ENCODE measurements at places on chromosomes 5 and 9.

DNA sequence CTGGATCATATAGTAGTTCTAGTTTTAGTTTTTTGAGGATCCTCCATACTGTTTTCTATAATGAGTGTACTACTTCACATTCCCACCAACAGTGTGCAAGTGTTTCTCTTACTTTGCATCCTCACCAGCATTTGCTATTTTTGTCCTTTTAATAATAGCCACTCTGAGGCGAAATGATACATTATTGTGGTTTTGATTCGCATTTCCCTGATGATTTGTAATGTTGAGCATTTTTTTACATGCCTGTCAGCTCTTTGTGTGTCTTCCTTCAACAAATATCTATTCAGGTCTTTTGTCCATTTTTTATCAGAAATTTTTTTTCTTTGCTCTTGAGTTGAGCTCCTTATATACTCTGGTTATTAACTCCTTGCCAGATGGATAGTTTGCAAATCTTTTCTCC, 114.0 kb downstream of the ADAMTSL1 start:
- DNase-seq: no peak

DNA sequence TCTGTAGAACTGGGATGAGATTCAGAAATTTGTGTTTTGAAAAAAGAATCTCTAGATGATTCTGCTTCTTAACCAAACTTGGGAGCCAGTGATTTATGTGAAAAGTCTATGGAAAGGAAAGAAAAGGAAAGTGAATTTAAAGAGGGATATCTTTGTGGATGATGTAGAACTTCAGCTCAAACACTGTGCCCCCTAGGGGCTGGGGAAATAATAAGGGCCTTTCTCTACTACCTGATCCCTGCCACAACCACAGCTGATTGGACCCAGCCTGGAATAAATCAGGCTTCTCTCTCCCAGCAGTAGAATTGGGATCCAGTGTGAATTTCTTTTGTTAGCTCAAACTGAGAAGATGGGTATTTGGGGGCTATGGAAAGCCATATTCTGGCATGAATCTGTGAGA, 155.0 kb downstream of the PRELID2 start:
- DNase-seq: no peak

DNA sequence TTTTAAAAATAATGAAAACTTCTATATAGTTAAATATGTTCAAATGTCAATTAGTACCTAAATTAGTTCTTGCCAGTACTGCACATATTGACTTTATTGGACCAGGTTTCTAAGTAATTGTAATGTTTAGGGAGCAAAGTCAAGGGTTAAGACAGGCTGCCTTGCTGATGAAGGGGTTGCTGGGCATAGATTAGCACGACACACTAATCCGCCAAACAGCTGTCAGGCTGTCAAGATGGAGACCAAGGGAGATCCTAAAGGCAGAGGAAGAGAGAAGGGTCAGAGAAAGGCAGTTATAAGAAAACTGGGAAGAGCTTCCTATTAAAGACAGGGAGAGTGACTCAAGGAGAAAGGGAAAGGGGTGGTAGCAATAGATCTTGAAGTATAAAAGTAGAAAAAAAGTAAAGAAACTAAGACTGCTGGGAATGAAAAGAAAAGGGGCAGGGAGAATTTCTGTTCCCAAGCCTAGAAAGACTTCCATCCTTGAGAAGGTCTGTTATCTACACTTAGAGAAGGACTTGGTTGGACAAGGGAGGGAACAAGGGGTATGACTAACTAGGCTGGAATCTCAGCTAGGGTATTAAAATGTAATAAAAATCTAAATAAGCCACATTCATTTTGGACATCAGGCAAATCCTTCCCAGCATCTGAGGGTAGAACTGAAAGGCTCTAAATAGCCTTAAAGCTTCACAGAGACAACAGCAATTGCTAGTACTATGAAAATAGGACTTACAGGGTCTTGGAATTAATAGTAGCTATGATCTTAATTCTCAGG, 188.7 kb downstream of the FBXL17 start:
- DNase-seq: peak; percentile 46

- DNase-seq: peak; percentile 60
Observed at GRCh38 chr5:154811653-154812465, 38.5 kb downstream of the FAXDC2 start.

DNA sequence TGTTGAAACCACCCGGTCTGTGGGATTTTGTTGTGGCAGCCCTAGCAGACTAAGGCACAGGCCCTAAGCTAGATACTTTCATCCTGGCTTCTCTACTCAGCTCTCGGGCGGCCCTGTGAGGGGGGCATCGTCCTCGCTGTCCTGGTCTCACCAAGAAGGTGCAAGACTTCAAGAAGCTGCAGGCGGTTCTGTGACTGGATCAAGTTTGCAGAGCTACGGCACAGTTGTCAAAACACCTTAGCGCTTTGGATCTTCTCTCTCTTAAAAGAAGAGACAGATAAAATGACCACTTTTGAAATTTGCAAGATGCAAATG, 119.4 kb upstream of the PHYKPL start:
- no peak for DNase-seq

DNA sequence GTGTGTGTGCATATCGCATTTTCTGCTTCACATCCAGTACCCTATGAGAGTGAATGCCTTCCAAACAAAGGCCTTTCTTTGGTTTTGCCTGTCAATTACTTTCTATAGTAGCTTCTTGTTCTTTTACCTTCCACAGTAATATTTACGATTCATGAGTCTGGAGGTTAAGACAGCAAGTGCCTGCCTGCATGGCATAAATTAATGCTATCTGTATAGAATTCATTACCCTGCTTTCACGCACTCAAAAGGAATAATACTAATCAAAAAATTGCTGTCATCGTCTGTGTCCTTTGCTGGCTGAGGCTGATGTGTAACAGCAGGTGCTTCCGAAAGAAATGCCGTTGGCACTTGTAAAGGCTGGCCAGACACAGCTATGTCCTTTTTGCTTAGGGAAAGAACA, 1304.4 kb upstream of the CDH6 start:
- DNase-seq: no peak

- no peak for DNase-seq
Observed at GRCh38 chr5:131209506-131210150, 38.9 kb downstream of the LYRM7 start.

- DNase-seq: no peak
Observed at GRCh38 chr5:75612226-75612569, 945 bp downstream of the ANKDD1B start.

DNA sequence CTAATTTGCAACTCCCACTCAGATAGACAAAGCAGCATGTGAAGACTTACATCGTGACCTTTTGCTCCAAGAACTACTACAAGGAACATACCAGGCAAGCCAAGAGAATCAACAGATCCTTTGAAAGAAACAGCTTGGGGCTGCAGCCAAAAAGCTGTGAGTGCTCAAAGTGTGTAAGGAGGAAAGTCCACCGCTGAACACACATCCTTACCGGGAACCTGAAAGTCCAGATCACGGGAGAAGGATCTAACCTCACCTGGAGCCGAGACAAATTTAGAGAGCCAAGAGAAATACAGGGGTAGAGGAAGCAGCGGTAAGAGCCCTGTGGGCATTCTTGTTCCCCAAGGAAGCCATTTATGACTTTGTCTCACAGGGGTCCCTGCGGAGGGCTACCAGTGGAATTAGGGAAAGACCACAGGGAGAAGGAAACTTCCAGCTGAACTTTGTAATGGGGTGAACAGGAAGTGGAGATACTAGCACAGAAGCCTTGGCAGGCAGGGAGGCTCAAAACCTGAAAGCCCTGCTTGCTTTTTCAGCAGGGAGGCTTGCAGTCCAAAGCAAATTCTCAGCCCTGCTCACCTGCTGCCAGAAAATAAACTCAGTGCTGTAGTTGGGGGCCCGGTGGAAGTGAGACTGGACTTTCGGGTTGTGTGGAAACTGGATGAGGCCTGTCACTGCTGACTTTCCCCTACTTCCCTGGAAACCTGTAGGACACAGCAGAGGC, 350.2 kb downstream of the DTWD2 start:
- no peak for DNase-seq

GRCh38 chr9:86545090-86545489, 190.9 kb upstream of the TUT7 start:
- no peak for DNase-seq

DNA sequence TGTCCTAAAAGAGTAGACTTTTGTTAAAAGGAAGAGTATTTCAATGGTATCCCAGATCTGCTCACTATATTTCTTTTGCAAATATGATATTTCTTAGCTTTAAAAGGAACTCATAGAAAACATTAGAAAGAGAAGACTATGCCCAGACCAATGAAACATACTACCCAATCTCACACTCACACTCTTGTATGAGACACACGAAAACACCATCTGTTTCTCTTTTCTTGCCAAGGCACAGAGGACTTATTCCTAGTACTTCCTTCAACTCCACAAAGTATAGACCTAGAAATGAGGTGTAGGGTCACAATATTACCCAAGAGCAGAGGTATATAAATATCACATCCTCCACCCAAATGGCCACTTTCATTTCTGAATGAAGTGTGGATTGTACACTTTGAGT, 292.4 kb upstream of the ACO1 start:
- DNase-seq: no peak

DNA sequence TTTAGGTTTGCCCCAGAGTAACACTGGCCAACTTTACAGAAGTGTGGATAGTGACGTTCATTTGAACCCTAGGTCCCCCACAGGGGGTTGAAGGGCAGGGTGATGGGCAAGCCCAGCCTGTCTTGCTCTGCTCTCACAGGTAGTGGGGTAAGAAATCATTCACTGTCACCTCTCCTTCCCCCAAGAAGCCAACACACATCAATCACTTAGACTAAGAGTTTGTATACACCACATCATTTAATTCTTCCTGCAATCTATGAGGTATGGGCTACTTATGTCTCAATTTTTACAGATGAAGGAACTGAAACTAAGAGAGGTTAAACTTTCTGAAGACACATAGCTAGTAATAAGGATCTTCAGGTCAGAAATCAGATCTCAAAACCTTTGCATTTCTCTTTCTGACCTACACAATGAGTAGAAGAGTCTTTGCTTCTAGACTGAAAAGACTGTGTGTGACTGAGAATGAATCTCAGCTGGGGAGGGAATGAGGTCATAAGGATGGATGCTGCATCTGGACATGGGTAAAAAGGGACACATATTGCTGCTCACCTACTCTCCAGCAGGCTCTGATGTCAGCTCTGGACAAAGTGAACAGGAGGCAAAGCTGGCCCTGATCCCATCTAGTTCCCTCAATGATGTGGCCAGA, 81.0 kb upstream of the EQTN start:
- DNase-seq: no peak

- no peak for DNase-seq
Observed at GRCh38 chr9:16060436-16061129, 507.7 kb downstream of the CCDC171 start.

DNA sequence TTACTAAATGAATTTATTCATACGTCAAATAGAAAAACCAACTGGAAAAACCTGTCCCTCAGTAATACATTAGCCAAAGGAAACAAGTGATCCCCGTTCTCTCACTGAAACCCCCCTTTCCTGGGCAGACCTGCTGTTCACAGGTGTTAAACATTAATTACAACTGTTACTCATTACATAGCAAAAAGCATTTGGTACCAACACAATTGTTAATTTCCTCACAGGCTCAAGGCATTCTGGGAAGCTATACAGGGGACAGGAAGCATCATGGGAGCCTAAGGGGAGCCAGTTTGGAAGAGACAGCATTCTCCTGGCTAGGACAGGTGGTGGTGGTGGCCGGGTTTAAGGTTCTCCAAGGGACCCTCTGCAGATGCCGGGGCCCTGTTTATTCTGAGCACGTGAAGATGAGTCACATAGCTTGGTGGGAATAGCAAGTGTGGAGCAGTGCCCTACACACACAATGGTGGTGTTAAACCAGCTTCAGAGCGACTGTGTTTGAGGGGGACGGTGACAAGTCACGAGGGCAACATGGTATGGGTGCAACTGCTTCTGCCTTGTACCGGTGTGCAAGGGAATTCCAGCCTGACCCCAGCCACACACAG, 62.6 kb upstream of the SLC25A51 start:
- no peak for DNase-seq

GRCh38 chr5:96752341-96753016, 55.3 kb downstream of the ERAP1 start:
- DNase-seq: peak; percentile 70

DNA sequence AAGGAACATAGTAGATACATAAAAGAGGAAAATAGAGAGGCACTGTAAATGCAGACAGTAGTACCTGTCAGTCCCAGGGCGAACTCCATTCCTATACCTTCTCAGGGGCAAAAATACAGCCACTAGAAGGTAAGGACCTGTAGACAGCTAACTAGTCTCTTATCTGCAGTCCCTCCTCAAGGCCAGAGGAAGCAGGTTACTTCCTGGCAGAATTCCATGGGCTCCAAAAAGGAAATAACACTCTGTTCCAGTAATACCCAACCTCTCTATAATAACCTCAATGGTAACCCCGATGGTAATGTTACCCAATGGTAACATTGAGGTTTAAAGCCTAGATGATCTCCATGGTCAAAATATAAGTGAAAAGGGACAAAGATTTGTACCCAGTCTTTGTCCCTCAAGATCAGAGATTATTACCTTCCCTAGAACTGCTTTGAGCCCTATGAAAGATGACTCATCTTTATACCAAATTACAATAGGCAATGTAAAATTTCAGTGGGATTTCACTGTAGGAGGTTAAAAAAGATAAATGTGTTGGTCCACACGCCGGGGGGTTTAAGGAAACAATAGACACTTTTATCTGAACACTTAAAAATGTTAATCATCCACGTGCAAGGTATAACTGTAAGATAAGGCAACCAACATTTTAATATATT, 113.0 kb downstream of the DENND1A start:
- DNase-seq: no peak

DNA sequence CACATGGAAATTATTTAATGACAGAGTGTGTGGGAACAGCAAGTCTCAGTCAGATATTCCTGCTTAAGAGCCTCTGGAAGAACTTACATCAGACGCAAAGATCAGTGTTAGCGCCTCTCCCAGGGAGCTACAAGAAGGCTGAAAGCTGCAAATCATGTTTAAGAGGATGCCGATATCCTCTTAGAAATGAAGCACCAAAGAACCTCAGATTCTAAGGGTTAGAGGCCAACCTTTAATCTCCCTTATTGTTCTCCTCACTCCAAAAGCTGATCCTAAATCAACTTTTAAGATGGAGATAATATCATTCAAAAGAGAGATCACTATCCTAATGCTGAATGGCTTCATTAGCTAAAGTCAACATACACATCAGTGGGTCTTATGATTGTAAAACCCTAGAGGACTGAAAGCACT, 160.6 kb downstream of the NFIB start:
- DNase-seq: no peak

DNA sequence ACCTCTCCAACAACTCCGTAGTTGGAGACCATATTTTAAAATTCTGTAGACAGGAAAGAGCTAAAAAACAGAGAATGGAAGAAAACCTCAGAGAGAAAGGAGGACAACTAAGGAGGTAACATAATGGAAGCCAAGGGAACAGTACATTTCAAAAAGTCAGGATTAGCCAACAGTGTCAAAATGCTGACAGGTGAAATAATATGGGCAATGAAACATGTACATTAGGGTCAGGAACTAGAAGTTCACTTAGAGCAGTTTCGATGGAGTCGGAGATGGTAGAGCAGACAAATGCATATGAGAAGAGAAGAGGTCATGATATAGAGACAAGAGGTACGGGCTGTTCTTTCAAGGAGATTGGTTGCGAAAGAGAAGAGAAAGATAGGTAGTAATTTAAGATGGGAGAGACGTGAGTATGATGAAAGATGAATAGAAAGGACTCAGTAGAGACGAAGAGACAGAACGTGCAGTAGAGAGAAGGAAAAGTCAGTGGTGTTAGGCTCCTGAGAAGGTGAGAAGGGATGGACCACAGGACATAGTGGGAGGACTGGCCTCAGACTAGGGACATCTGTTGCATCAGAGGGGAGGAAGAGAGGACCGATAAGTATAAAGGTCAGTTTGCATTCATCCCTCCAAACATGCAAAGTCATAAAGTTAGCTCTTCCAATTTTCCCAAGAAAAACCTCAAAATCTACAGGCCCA, 25.6 kb downstream of the NRG2 start:
- DNase-seq: no peak

Data from astrocyte of the cerebellum (primary cell).